Suppressor macrophage (primary cell): ENCODE measurements at places on chromosomes 4 and X.
A peak's percentile ranks its signal among the peaks of the same experiment; 100 is the strongest.

DNA sequence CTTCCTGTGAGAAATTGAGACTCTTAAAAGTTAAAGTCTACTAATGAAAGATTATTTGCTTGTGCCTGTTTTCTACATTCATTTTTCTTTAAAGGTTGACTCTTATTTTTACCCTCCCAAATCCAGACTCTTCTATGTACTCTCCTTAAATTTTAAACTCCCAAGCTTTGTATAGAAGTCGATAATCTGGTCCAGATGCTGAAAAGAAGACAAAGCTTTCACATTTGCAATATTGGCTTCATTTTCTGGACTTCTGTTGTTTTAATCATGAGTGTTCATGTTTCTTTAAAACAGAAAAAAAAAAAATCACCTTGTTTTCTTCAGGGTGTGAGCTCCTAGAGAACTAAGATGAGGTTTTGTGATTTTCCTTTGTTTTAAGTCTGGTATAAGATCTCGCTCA is 53.2 kb upstream of the TBC1D14 start:
- no peak for DNase-seq

- no peak for DNase-seq
Measured at GRCh38 chr4:41160856-41161255, 53.5 kb downstream of the APBB2 start.

GRCh38 chr4:5784960-5785611 is 74.1 kb downstream of the EVC start:
- no peak for DNase-seq

DNA sequence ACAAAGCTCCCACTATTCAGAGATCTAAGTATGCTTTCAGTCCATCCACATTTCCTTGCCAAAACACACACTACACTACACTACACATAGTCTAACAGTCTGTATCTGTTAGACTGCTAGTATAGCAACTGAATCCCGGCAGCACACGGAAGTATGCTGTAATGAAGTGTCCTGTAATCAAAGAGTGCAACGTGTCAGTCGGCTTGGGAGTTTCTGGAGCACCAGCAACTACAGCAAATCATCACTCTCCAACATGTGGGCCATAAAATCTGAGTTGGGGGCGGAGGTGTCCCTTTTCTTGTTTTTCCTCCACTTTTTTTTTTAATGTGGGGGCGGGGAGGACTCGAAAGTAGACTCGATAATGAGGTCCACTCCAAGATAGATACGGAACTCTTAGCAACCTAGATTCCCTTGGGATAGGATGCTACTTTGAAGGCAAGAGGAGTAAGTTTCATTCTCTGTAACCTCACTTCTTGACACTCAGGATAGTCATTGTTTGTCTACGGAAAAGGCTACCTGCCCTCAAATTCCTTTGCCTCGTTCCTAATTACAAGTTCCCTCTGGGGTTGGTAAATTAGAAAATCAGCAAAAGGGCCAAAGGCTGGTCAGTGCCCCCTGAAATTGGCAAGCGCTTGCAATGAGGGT is 722 bp downstream of the SLC10A7 start:
- peak; percentile 64 for DNase-seq

- DNase-seq = no peak
Measured at GRCh38 chrX:17495052-17495451, 120.1 kb downstream of the NHS start.

GRCh38 chrX:40973619-40974018 is 111.6 kb upstream of the USP9X start:
- DNase-seq = no peak

DNA sequence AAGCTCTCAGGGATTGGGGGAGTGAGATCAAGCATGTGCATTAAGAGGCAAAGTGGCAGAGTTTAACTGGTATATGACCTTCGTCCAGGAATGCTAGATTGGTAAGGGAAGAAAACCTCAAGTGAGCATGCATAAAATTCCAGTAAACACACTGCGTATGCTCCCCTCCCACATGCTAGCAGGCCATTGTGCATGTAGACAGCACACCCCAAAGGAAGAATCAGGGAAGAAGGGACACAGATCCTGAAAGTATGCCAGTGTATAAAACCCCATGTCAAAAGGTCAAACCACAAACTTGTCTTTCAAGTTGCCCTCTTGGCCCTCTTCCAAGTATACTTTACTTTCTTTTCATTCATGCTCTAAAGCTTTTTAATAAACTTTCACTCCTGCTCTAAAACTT is 405.2 kb upstream of the CNKSR2 start:
- no peak for DNase-seq

GRCh38 chr4:71518283-71518989 is 179.6 kb downstream of the SLC4A4 start:
- no peak for DNase-seq

- DNase-seq = no peak
Measured at GRCh38 chrX:37603938-37604409, 32.5 kb downstream of the LANCL3 start.
